ENCODE measurements at places on chromosomes 7 and 10. TPM values are rescaled to one million over a fixed set of nuclear protein-coding genes. Genes with fewer than 3 reads are reported as not detected.

C7orf57 gene
- polyA plus RNA-seq, result 0.06 TPM

COX19 gene
- 5.6 TPM for polyA plus RNA-seq

CYP2E1 gene
- 1.3 TPM for polyA plus RNA-seq

IGF2BP3 gene
- 0.51 TPM for polyA plus RNA-seq

CLRN3 gene
- not detected for polyA plus RNA-seq

PON1 gene
- 0.04 TPM for polyA plus RNA-seq

SEMA4G gene
- polyA plus RNA-seq, result 0.08 TPM

COL28A1 gene
- polyA plus RNA-seq, result 0.29 TPM

STEAP4 gene
- 8.5 TPM for polyA plus RNA-seq

ITGA8 gene
- 1.0 TPM for polyA plus RNA-seq

LAMB1 gene
- 17.0 TPM for polyA plus RNA-seq

CTAGE6 gene
- not detected for polyA plus RNA-seq

CADPS2 gene
- 1.5 TPM for polyA plus RNA-seq

DLG5 gene
- polyA plus RNA-seq, result 18.3 TPM

RPP30 gene
- polyA plus RNA-seq, result 45.2 TPM

SLC29A4 gene
- polyA plus RNA-seq, result 2.6 TPM

SAMD9L gene
- 0.76 TPM for polyA plus RNA-seq

CDH23 gene
- polyA plus RNA-seq, result 1.00 TPM

PAPSS2 gene
- polyA plus RNA-seq, result 2.0 TPM

ICA1 gene
- polyA plus RNA-seq, result 3.4 TPM

ABCA13 gene
- polyA plus RNA-seq, result not detected

NXPH1 gene
- not detected for polyA plus RNA-seq

OR2A5 gene
- polyA plus RNA-seq, result not detected

CDC14C gene
- not detected for polyA plus RNA-seq

CYP26C1 gene
- not detected for polyA plus RNA-seq

WDR86 gene
- not detected for polyA plus RNA-seq

SRRM3 gene
- polyA plus RNA-seq, result 5.4 TPM

C7orf25 gene
- 5.6 TPM for polyA plus RNA-seq

NEURL1 gene
- 87.0 TPM for polyA plus RNA-seq

PWWP2B gene
- 23.4 TPM for polyA plus RNA-seq

TRPV6 gene
- polyA plus RNA-seq, result under 0.01 TPM
